ENCODE measurements at places on chromosomes 6 and 20.

GRCh38 chr6:7147051-7147671, 39.4 kb downstream of the RREB1 start:
- DNase-seq, result peak; percentile 45

DNA sequence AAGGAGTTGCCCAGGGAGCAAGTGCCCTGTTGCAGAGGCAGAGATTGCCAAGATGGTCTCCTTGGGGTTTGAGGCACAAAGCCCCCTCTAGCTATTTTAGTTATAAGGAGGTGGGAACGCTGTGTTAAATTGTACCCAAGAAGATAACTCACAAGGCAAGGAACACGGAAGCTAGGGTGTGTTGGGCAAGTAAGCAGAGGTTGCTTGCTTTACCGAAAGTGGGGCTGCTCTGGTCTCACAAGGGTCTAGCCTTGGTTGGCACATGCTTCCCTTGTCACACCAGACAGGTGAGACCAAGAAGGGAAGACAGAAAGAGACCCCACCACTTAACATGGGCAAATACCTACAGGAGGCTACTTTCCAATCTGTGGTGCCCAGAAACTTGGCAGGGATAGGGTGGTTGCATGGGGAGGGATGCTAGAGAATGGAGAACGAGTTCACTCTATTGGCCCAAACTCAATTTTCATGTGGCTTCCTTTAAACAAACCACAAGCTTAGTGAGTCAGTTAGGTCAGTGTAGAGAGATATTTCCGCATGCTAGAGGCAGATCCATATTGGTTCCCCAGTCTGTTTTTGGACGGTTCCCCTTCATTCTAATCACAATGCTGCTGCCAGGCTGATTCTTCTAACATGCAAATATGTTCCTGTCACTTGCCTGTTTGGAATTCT, 42.4 kb downstream of the PLAGL1 start:
- DNase-seq, result no peak

- no peak for DNase-seq
Observed at GRCh38 chr6:4714961-4715501, 61.2 kb upstream of the CDYL start.

GRCh38 chr6:5422321-5422915, 161.1 kb downstream of the FARS2 start:
- peak; percentile 79 for DNase-seq

DNA sequence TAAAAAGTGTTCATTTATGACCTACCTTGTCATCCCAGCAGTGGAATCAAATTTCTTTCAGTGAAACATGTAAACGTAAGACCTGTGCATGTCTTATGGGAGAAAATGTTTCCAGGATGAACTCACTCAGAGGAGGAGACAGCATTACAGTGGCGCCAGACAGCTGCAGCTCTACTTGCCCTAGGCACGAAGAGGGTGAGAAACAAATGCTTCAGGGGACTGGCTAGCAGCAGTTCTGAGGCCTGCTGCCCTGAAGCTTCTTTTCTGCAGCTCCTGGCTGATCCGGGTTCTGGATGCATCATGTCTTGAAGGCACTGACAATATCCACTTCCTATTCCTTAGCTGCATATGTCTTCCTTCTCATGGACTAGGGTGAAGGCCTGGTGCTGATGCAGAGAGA, 120.2 kb downstream of the QRSL1 start:
- DNase-seq, result peak; percentile 60

- no peak for DNase-seq
Observed at GRCh38 chr6:9224539-9224938, 789.2 kb upstream of the SLC35B3 start.

DNA sequence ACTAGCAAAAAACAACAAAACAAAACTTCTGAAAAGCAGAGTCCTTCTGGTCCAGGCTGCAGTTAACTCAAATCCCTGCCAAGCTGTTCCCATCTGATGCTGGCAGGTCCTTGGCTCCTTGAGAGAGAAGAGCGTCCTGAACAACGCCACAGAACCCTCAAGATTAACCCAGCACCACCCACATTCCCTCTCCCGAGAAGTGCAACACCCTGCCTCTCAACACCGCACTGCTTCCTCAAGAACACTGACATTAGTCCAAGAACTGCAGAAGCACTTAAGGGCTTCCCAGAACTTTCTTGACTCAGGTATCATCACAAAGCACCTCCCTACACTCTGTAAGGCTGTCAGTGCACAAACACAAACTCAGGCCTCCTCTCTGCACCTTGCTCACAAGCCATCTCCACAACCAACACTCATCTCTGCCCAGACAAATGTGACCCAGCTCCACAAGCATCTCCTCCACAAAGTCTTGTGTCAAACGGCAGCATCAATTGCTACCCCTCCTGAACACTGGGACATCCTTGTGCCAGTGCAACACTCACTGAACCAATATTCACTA, 7.5 kb downstream of the MRPL14 start:
- DNase-seq, result no peak

DNA sequence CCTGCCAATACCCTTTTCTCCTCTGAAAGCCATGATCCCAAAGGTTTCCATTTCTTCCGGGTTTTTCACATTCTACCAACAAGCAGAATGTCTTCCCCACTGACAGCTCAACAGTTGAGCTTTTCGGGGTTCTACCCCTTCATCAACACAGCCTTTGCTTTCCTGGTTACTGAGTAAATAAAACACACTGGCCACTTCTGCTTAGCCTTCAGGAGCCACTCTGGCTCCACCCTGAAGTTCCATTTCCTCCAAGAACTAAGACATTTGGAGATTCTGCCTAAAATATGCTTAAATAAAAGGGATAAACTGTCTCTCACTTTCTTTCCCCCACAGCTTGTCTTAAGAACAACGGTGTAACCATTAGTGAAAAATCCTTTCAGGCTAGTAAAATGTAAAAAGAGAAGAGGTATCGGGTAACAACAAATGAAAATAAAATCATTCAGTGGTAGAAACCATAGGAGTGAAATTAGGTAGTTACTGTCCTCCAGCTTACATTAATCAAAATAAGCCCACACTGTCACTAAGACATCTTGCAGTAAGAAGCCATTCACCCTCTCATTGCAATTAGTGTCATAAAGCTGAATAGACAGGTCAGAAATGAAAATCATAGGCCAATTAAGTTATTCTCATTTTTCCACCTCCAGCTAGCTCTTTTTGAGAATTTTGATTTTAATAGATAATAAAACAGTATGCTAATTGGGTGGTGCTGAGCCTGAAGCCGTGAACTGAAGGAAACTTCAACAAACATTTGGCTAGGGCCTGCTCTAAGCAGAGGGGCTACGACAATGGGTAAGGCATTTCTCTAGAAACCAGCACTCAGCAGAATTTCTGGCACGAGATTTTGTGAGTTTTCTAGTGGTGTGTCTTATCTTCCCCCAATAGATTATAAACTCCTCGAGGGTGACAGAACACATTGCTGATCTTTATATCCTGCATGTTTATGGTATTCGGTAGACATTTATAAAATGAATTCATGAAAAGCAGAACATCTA, 194.2 kb downstream of the KHDC1L start:
- no peak for DNase-seq

DNA sequence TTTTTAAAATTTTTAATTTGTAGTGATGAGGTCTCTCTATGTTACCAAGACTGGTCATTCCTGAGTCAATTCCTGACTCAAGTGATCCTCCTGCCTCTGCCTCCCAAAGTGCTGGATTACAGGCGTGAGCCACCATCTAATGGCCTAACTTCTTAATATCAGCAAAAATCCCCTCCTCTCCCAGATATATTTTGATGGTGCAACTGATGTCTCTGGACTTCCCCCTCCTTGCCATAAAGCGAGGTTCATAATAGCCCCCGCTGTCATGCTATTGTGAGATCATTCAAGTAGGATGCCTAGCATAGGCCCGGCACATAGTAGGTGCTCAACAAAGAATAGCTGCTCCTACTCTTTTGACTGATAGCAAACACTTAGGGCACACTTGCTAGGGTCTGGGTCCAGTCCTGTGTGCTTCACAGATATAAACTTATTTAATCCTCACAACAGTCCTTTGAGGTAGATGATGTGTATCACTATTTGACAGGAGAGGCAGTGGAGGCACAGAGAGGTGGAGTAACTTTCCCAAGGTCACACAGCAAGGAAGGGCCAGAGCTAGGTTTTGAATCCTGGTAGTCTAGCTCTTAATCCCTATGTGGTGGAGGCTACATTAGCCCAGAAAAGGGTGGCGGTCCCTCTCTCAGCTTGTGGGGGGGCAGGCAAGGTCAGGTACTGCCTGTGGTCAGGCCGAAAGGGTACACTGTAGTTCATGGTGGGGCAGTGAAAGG, 14.6 kb downstream of the SRC start:
- DNase-seq, result no peak

DNA sequence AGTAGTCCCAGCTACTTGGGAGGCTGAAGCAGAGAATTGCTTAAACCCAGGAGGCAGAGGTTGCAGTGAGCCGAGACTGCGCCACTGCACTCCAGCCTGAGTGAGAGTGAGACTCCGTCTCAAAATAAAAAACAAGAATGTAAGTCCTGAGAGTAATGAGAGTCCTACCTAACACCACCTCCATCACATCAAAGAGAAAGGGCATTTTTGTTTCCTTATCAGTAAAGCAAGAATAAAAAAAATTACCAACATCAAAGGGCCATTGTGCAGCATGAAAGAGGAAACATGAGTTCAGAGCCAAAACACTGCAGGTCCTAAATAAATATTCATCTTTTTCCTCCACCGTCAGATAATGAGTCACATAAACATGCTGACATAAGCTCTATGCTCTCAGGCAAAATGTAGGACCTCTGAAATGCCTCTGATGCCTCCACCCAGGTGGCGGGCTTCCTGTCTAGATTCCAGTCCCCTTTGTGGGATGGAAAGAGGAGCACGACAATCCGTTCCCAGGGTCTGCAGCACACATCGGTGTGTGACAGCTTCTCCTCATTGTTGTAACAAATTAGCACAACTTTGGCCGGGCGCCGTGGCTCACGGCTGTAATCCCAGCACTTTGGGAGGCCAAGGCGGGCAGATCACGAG, 7.2 kb downstream of the ATP9A start:
- no peak for DNase-seq

DNA sequence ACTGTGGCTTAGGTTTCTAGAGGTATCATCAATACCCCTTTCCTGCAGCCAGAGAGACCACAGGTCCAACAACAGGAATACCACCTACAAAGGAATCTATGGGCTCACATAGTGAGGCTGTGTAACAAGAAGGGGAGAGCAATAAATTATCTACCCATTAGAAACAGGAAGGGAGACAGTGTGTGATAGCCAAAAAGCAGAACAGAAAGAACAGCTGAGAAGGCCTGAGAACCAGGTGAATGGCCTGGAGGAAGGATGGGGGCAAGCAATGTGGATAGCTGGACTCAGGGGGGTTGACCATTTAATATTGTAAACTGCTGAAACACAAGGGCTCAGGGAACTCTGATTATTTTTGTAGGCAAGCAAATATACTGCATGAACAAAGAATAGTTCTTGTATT, 628.2 kb downstream of the COL12A1 start:
- DNase-seq, result no peak

DNA sequence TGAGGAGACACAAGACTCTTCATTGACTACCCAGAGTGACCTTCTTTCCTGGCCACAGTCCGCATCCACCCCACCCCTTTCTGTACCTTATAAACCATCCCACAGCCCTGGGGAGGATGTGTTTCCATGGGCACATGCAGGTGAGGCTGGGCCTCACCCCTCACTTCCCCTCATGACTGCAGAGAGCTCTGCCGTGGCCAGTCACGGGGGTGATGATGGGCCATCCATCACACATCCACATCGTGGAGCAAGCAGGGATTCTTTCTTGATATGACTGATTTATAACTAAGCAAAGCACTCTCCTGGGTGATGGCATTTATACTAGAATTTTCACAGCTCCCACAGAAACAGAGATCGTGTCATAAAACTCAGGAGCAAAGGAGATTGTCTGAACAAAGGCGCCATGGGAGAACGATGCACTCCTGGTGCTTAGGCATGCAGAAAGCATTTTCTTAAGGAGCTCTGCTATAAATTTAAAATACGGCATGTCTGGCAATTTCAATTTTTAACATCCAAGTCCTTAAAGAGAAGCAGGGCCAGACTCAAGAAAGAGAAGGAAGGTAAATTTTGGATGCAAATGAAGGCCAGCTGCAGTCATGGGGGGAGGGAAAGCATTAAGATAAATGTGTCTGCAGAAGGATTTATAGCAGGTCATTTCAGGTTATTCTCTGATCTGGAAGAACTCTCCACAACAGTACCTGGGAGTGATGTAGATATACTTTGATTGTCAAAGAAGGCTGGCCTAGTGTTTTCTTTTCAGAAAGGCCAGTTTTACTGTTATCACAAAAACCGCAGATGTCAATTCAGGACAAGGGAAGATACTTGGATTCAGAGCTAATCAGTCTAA, 777.0 kb downstream of the C6orf118 start:
- DNase-seq, result no peak

- DNase-seq, result no peak
Observed at GRCh38 chr6:73030257-73030656, 195.0 kb downstream of the KHDC1L start.

GRCh38 chr20:32282461-32282860, 5.0 kb downstream of the KIF3B start:
- peak; percentile 85 for DNase-seq

GRCh38 chr20:57524511-57525176, at the start of gene CTCFL:
TSS of gene CTCFL (minus strand) at chr20:57525140. CDS start at chr20:57524205, 935 bp downstream.
- no peak for DNase-seq
